ENCODE measurements at places on chromosomes 5 and 9.

DNA sequence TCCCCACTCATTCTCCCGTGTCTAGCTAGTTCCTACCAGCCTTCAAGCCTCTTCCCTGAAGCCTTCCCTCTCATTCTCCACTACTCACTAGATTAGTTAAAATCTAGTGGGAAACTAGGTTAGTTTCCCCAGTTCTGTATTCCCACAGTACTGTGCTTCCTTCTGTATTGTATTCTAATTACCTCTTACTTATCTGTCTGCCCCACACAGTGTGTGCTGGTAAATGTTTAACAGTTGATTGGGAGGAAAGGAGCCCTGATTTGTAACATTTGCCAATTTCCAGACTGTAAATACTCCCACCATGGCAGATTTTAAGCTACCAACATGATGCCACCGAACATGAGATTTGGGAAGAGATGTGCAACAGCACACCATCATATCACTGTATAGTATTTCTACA is 8.3 kb downstream of the KLHL3 start:
- no peak for DNase-seq

GRCh38 chr5:74394528-74394915 is 246.0 kb downstream of the ENC1 start:
- no peak for DNase-seq

GRCh38 chr5:78816143-78816765 is 167.7 kb upstream of the LHFPL2 start:
- DNase-seq, result no peak

- no peak for DNase-seq
These were observed 39.8 kb downstream of the NEK6 start for GRCh38 chr9:124297551-124297901.

GRCh38 chr9:32500768-32501167 is 25.2 kb downstream of the RIGI start:
- no peak for DNase-seq

GRCh38 chr9:93116072-93116961 is 17.7 kb downstream of the NINJ1 start:
- DNase-seq, result no peak

DNA sequence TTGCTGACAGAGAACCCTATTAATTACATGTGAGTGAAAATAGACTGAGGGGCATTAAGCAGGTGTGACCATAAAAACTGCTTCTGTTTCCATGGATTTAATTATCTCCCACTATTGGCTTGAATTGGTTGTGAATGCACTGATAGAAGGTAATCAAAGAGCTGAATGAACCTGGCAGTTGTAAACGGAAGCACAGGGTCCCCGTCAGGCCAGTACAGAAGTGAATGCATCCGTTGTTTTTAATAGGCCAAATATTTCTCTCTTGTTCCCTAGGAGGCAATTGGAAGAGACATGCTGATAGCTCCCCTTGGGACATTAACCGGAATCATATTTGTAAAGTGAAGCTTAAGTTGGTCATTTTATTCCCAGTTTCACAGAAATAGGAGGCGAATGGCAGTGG is 147.0 kb downstream of the CAVIN4 start:
- no peak for DNase-seq

DNA sequence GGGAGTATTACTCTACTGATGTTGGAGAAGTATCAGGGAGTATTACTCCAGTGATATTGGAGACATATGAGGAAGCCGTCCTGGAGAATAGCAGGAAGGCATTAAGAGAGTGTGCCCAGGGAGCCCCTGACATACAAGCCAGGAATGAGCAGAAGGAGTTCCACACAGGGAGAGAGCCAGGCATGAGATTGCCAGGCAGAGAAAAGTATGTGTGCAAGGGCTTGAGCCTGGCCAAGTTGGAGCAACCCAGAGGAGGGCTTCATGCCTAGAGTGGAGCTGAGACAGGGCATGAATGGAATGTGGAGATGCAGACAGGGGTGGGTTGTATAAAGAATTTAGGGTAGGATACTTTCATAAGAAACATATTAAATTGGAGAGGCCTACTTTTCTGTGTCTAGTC is 213.8 kb downstream of the ADCY2 start:
- DNase-seq, result no peak

GRCh38 chr5:171315386-171315891 is 6.4 kb downstream of the TLX3 start:
- no peak for DNase-seq

DNA sequence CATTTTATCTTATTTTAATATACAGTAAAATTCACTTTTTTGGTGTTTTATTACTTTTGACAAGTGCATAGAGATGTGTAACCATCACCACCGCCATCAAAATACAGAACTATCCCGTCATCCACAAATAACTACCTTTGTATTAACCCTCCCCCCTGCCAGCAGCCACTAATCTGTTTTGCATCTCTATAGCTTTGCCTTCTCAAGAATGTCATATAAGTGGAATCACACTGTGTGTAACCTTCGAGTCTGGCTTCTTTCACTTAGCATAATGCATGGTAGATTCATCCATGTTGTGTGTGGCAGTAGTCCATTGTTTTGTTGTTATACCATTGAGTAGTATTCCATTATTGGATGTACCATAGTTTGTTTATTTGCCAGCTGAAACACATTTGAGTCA is 98.8 kb downstream of the BOD1 start:
- DNase-seq, result no peak

GRCh38 chr9:129140397-129141065 is 29.3 kb downstream of the PTPA start:
- no peak for DNase-seq

DNA sequence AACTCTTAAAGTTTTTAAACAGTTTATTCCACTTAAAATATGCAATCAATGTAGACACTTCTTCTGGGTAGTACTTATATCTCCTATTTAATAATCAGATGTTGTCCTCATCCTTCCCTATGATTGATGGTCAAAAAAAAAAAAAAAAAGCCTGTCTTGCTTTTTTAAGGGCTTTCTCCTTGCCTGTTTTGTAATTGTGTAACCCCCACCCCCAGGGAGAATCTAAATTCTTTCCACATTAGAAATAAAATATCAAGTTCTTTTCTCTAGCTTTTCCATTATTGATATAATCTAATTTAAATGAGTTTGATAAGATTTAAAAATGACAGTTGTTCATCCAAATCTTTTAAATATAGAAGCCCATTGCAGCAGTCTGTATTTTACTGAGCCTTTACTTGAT is 119.7 kb downstream of the CHSY3 start:
- DNase-seq, result no peak

DNA sequence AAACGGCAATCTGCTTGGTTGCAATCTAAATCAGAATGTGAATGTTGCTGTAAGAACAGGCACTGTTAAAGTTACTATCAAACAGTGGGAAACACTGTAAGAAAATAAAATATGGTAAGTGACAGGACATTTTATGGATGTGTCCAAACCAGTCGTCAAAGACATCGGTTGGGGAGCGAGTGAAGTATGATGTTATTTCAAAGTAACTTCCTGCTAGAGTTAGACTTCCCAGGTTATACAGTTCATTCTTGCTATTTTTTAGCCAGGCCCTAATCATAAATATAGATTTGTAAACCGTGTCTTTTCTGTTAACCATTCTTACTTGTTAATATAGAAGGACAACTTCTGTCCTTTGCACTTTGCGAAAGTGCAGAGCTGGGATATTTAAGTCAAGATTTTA is 30.2 kb downstream of the LIX1 start:
- no peak for DNase-seq

GRCh38 chr5:53907827-53908226 is 347.4 kb downstream of the NDUFS4 start:
- no peak for DNase-seq

DNA sequence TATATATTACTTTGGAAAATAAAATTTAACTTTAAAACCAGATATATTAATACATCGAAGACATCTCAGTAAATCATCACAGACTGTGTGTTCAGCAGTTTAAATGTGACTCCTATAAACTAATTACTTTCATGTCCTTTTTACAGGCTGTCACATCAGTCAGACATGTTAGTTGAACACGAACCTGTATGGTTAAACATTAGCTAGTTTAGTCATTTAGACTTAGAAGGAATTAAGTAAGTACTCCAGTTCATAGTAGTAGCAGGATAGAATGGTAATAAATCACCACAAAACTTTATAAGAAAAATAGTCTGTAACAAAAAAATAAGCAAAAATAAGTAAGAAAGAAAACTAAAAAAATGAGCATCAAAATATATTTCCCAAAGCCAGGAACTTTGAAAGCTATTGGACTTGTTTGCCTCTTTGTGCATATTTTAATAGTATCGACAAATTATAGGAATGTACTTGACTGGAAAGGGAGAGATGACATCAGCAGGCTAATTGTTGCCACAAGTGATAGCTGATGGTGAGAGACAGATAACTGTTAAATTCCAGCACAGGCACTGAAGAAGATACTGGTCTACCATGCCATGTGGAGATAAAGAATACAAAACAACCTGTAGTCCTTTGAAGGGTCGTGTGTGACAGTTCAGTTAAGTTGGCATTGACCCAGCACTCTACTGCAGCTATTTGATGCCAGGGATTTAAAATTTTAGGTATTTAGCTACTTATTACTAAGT is 83.9 kb downstream of the RIC1 start:
- no peak for DNase-seq

DNA sequence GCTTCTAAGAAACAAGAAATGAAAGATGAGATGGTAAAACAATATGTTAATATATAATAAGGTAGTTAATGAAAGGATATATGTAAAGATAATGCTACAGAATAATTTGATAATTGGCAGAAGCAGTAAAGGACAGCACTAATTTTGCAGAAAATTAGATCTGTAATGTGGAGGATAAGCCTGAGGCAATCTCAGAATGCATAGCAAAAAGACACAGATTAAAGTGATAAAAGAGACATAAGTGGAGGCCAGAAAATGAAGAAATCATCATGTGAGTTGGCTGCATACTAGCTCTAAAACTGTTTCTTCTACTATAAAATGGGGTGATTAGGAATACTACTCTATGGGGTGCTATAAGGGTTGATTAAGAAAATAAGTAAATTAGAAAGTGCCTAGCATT is 225.9 kb downstream of the SEC61B start:
- no peak for DNase-seq

DNA sequence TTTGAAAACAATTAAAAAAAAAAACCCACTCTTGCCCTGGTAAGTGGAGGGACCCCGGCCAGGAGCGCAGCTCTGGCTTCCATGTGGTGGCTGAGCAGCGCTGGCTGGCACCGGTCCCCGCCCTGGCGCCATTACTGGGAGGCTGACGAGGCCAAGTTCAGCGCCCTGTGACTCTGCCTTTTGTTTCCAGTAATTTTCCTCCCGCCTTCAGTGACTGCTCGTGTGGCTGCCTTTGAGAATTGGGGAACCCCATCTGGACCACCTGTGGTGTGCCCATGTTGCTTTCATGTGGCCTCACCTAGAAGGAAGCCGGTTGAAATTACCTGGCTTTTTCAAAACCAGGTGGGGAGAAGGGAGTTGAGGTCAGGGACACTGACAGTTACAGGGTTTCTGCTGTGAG is 136.1 kb downstream of the GAPVD1 start:
- no peak for DNase-seq

DNA sequence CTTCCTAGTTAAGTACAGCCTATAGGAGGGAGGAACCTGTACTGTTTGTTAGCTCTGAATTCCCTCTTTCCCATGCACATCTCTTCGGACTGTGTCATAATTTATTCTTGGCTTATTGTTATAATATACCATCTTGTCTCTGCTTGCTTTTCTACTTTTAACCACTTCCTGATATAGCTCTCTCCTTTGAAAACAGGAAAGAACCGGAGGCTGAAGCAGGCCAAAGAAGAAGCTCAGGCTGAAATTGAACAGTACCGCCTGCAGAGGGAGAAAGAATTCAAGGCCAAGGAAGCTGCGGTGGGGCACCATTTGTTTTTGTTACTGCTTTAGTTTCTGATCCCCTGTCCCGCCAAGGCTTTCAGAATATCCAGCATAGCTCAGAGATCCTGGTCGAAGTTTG is 4.8 kb downstream of the ATP6V1G1 start:
- no peak for DNase-seq

DNA sequence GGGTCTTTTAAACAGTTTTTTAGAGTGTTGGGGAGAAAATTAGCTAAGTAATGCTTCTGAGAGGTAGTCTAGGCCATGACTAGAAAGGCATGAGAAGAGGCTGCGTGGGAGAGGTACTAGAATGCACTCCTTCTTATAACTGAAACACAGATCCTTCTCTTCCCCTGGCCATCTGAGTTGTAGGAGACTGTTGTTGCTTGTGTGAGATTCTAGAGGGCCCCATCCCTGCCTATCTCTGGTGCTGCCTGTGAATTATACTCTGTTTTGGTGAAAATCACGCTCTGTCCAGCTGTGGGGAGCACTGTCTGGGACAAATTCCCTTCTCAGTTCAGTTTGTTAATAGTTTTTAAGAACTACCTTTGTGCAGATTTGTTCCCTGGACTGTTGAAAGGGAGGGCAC is 37.5 kb downstream of the MAP1B start:
- no peak for DNase-seq

DNA sequence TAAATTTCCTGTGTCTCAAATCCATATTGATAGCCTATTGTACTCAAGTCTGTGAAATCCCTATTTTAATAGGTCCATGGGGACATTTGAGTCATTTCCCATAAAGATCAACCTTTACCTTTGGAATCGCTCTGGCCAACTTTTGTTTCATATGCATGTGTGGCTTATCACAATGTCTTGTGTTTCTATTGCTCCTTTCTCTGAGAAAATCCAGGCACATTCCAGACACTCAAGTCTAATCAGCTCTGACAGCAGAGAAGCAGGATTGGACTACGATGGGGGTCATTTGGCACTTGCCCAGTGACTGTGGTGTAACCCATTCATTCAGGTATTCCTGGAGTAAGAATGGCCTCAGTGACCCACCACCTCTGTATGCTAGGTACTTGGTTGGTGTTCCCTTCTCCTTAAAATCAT is 48.4 kb downstream of the ACTBL2 start:
- DNase-seq, result no peak

DNA sequence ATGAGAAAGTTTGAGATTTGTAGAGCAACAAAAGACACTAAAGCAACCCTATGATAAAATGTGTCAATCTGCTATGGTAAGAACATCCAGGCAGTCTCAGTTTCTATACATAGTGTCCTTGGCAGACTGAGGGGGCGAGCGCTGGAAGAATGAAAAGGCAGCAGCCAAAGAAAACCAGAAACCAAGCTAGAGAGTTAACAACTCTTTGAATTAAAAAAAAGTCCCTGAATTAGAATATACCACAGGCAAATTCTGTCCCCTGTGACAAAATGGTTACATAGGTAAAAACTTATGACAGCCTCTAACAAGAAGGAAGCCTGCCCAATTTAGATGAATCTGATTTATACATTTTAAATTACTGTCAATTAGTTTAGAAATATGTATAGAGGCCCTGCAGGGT is 106.7 kb downstream of the OXCT1 start:
- no peak for DNase-seq

Data from NCI-H187 treated with DMSO at 0.1 percent for 48 hours (cell line).